ENCODE measurements at places on chromosomes 7 and 10. TPM values are rescaled to one million over a fixed set of nuclear protein-coding genes. Genes with fewer than 3 reads are reported as not detected.
A peak's percentile ranks its signal among the peaks of the same experiment; 100 is the strongest.

Gene MLXIPL
- 1.4 TPM for total RNA-seq

Gene ANLN
- 23.2 TPM for total RNA-seq

Gene ABCB8
- 52.1 TPM for total RNA-seq

Gene EGFR
- 76.5 TPM for total RNA-seq

Gene ITGA8
- total RNA-seq, result 25.5 TPM

Gene HECW1
- 1.4 TPM for total RNA-seq

Gene GFRA1
- total RNA-seq, result 2.4 TPM

Gene MRC1
- total RNA-seq, result 215 TPM

Gene PILRA
- total RNA-seq, result 20.6 TPM

Gene LEP
- total RNA-seq, result 0.15 TPM

Gene CLCN1
- total RNA-seq, result 0.08 TPM

DNA sequence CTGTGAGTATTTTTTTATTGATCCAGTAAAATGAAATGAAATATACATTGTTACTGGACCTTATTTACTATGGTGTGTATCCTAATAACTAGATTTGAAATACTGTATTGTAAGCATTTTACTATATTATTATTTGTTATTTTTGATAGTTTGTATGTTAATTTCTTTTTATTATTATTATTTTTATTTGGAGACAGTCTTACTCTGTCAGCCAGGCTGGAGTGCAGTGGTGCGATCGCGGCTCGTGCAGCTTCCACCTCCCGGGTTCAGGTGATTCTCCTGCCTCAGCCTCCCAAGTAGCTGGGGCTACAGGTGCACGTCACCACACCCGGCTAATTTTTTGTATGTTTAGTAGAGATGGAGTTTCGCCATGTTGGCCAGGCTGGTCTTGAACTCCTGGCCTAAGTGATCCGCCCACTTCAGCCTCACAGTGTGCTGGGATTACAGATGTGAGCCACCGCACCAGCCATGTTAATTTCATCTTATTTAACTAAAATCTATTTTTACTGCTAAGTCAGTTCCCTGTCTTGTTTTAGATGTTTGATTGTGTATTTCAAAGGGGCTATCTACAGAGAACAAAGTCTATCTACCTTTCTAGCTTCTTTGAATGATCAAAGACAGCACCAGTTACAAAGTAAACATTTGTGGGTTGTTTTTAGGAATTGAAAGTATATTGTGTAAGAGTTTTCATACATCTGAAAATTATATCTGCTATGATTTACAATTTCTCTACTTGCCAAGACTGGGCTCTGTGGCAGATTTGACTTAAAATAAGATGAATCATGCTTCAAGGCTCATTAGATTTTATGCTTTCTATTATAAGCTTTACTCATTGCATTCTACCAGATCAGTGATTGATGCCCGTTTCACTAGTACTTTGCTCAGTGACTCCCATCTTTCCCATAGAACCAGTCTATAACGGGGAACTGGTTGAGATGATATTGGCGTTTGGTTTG is 41.6 kb downstream of the CDC123 start:
- no peaks in the 10 kb centered on the region for H3K36me3 ChIP-seq
- H3K4me3 ChIP-seq, result no peak overlapping the region
- DNase-seq, result no peak

DNA sequence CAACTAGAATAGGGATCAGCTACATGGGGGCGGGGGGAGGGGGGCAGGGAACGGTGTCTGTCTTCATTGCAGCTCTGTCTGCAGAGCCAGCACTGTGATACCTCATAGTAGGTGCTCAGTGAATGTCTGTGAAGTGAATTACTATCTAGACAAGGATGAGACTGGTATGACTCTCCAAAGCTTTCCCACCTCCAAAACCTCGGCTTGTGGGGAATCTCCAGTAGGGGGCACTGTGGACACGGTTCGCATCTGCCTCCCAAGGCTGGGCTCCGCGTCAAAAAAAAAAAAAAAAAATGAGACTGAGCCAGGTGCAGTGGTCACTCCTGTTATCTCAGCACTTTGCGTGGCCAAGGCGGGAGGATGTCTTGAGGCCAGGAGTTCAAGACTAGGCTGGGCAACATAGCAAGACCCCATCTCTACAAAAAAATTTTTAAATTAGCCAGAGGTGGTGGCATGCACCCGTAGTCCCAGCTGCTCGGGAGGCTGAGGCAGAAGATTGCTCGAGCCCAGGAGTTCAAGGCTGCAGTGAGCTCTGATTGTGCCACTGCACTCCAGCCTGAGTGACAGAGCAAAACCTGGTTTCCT is 9.6 kb downstream of the TRIM56 start:
- H3K4me1 ChIP-seq, result peaks cover 43% of the 10 kb centered on the region
- peak; percentile 21 for DNase-seq
- no peak overlapping the region for H3K4me3 ChIP-seq
- no peak overlapping the region for H3K27ac ChIP-seq
- H3K27me3 ChIP-seq, result no peaks in the 10 kb centered on the region
- peaks cover 15% of the 10 kb centered on the region for H3K36me3 ChIP-seq

DNA sequence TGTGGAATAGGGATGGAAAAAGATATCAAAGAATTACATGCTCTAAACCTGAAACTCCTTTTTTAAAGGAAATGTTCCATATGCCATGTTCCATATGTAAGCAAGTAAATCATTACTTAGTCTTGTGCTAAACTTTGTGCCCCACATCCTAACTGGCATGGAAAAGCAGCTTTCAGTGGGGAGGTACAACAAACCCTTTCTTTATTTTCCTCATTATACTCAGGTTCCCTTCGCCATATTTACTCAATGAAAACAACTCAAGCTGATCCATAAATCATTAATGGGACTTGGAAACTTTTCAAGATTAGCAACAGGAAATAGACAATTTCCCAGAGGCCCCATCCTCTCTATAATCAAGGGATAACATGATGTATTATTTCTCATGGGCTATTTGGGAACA is 56.0 kb downstream of the GSAP start:
- DNase-seq, result no peak
- H3K36me3 ChIP-seq, result no peaks in the 10 kb centered on the region
- H3K27ac ChIP-seq, result no peak overlapping the region
- no peaks in the 10 kb centered on the region for H3K4me1 ChIP-seq
- no peak overlapping the region for H3K4me3 ChIP-seq

DNA sequence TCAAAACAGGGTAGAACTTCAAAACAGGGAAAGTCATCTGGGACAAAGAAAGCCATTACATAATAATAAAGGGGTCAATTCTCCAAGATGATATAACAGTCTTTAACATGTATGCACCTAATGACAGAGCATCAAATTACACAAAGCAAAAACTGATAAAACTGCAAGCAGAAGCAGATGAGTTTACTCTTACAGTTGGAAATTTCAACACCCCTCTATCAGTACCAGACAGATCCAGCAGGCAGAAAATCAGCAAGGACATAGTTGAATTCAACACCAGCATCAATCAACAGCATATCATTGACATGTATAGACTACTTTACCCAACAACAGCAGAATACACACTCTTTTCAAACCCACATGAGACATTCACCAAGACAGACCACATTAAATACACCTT is 233.0 kb upstream of the NEBL start:
- H3K4me3 ChIP-seq, result no peak overlapping the region
- no peaks in the 10 kb centered on the region for H3K27me3 ChIP-seq
- H3K27ac ChIP-seq, result no peak overlapping the region
- no peaks in the 10 kb centered on the region for H3K36me3 ChIP-seq

- no peak overlapping the region for H3K27ac ChIP-seq
- no peak for DNase-seq
- no peaks in the 10 kb centered on the region for H3K4me1 ChIP-seq
- no peaks in the 10 kb centered on the region for H3K27me3 ChIP-seq
These were observed 13.9 kb upstream of the TBATA start for GRCh38 chr10:70799124-70799523.

- H3K27ac ChIP-seq, result no peak overlapping the region
- peak; percentile 6 for DNase-seq
- no peak overlapping the region for H3K4me3 ChIP-seq
- H3K36me3 ChIP-seq, result no peaks in the 10 kb centered on the region
- no peaks in the 10 kb centered on the region for H3K4me1 ChIP-seq
These were observed 362.6 kb downstream of the PAXIP1 start for GRCh38 chr7:154640266-154640865.

DNA sequence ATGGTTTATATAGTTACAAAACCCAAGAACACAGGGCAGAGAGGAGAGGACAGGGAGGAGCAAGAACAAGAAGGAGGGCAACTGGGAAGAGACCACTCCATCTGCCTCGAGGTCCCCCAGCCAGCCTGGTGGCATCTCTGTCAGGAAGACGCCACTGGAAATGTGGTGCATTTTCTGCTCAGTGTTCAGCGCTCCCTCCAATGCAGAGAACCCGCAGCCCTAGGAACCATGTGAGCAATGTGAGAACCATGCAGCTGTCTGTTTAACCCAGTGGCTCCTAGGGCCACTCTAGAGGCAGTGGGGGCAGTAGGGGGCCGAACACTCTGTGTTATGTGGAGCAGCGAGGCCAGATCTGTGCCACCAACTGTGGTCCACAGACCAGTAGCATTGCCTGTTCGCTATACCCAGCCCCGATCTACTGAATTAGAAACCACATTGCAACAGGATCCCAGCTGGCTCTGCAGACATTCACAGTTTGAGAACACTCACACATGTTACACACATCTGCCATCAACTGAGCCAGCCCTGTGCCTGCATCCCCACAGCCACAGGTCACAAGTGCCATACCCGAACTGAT is 110.2 kb downstream of the CPXM2 start:
- no peak for DNase-seq
- peaks cover 39% of the 10 kb centered on the region for H3K27me3 ChIP-seq
- no peak overlapping the region for H3K27ac ChIP-seq
- H3K4me1 ChIP-seq, result no peaks in the 10 kb centered on the region
- H3K4me3 ChIP-seq, result no peak overlapping the region

DNA sequence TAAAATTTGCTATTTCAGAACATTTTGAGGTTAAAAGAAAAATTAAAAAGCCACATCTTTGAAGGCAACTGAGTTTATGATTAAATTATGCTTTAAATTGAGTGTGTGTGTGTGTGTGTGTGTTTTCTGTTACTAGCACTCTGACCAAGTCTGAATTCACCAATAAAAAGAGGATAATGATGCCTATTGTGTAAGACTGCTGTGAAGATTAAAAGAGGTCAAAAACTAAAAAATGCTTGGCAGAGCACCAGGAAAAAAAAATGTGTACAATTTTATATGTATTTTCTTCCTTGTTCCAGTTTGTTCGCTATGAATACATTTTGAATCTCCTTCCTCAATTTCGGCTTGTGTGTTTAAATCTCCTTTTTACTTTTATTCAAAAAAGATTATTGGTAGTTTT is 316.6 kb upstream of the MAGI2 start:
- no peaks in the 10 kb centered on the region for H3K4me1 ChIP-seq
- no peaks in the 10 kb centered on the region for H3K36me3 ChIP-seq
- no peak overlapping the region for H3K27ac ChIP-seq
- H3K27me3 ChIP-seq, result no peaks in the 10 kb centered on the region

GRCh38 chr7:102439963-102440795 is 6.8 kb downstream of the ORAI2 start:
- H3K4me1 ChIP-seq, result no peaks in the 10 kb centered on the region
- no peak for DNase-seq
- no peaks in the 10 kb centered on the region for H3K36me3 ChIP-seq
- no peaks in the 10 kb centered on the region for H3K27me3 ChIP-seq
- H3K27ac ChIP-seq, result peak overlapping the region; percentile 48

DNA sequence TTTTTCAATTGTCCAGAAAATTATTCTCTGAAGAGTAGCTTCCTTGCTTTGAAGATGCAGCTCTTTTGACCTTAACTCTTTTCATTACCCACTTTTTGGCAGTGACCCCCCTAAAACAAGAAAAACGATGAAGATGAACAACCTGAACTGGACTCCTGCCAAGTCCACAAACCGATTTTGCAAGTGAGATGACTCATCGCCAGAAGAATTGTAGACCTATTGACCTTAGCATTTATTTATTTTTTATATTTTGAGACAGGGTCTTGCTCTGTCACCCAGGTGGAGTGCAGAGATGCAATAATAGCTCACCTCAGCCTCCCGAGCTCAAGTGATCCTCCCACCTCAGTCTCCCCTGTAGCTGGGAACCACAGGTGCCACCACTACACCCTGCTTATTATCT is 859.2 kb downstream of the GATA3 start:
- H3K27me3 ChIP-seq, result no peaks in the 10 kb centered on the region
- no peak overlapping the region for H3K27ac ChIP-seq
- no peaks in the 10 kb centered on the region for H3K36me3 ChIP-seq
- no peak overlapping the region for H3K4me3 ChIP-seq
- no peaks in the 10 kb centered on the region for H3K4me1 ChIP-seq

- no peak overlapping the region for H3K27ac ChIP-seq
- no peak for DNase-seq
- H3K36me3 ChIP-seq, result no peaks in the 10 kb centered on the region
- H3K27me3 ChIP-seq, result peaks cover 57% of the 10 kb centered on the region
- H3K4me3 ChIP-seq, result no peak overlapping the region
These were observed 526 bp downstream of the SFRP5 start for GRCh38 chr10:97771055-97771891.

DNA sequence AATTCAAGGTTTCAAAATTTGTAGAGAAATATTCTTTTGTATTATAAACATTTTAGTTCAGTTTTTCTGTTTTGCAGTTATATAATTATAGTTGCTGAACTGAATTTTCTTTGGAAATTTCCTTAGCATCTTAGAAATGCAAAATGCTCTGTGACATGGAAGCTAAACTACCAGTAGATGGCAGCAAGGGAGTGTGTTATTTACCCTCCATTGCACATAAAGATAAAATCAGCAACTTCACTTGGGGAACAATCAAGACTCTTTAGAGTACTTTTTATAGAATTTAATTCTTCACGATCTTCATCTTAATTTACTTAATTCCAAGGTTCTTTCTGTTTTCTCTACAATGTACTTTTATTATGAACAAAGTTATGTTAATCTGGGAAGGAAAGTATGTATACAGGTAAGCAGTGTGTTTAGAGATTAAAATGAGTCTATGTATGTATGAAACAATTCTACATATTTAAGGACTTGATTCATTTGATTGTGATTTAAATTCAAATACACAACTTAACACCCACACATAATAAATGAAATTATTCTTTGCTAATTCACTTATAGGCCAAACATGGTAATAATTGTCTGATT is 404.2 kb downstream of the THSD7A start:
- no peaks in the 10 kb centered on the region for H3K27me3 ChIP-seq
- H3K4me1 ChIP-seq, result no peaks in the 10 kb centered on the region
- DNase-seq, result no peak
- H3K27ac ChIP-seq, result no peak overlapping the region

GRCh38 chr10:91340613-91341362 is 69.4 kb upstream of the HECTD2 start:
- H3K27me3 ChIP-seq, result no peaks in the 10 kb centered on the region
- H3K36me3 ChIP-seq, result no peaks in the 10 kb centered on the region
- no peak for DNase-seq
- H3K4me3 ChIP-seq, result no peak overlapping the region
- H3K27ac ChIP-seq, result peak overlapping the region; percentile 64

- H3K4me1 ChIP-seq, result no peaks in the 10 kb centered on the region
- H3K4me3 ChIP-seq, result no peak overlapping the region
- H3K27ac ChIP-seq, result no peak overlapping the region
- peaks cover 48% of the 10 kb centered on the region for H3K27me3 ChIP-seq
These were observed 26.0 kb downstream of the LEP start for GRCh38 chr7:128266883-128267594.

DNA sequence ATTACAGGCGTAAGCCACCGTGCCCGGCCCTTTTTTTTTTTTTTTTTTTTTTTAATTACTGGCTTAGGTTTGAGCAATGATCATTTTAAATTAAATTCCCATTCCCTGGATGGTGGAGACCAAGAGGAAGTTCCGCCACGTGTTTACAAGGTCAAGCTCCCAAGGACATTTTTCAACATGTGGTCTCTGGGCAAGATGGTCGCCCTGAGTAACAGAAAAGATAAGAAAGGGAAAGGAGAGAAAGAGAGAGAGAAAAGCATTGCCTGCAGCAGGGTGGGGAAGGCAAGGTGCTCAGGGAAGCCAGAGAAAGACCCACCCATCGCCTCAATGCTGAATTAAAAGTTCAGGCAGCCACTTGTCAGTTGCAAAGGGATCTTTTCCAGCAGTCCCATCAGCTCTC is 45.2 kb upstream of the CHST3 start:
- H3K27me3 ChIP-seq, result no peaks in the 10 kb centered on the region
- no peak overlapping the region for H3K27ac ChIP-seq
- H3K4me1 ChIP-seq, result no peaks in the 10 kb centered on the region
- H3K4me3 ChIP-seq, result no peak overlapping the region

All from left lung (tissue), 14 donors.